ENCODE measurements at places on chromosomes 16 and 17. TPM values are rescaled to one million over a fixed set of nuclear protein-coding genes. Genes with fewer than 3 reads are reported as not detected.

The EVPL gene
- 222 TPM for total RNA-seq

DNA sequence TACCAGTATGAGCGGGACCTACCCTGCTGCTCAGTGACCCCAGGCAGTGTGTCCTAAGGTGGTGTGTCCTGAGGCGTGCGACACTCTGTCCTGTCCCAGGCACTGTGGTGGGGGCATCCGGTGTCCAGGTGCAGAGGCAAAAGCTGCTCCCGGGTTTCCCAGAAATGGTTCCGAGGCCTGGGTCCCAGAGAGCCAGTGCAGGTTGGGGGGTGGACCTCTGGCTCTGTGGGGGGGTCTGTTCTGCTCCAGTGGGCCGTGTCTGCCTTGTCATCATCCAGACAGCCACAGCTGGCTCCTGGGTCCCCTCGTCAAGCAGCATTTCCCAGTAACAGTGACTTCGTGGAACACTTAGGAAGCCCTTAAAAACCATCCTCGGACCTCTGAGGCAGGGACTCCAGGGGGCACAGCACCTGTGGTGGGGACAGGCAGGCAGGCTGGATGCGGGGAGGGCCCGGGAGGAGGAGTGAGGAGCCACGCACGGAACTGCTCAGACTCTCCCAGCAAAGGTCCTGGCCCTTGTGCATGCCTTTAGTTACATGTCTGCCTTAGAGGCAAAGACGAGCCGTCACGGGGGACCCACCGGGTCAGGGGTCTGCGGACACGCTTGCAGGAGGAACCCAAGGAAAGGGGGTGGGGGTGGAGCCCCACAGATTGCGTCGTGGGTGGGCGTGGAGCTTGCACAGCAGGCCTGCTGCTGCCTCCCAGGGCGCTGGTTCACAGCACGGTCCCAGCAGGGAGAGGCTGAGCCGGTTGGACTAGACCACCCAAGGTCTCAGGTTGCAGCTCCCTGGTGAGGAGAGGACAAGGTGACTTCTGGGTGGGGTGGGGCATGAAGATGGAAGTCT, 5.6 kb downstream of the SLC16A3 start:
- DNase-seq: no peak
- H3K4me1 ChIP-seq: peaks cover 62% of the 10 kb centered on the region
- H3K36me3 ChIP-seq: no peaks in the 10 kb centered on the region
- H3K27ac ChIP-seq: peak overlapping the region; percentile 69
- peaks cover 17% of the 10 kb centered on the region for H3K27me3 ChIP-seq

- H3K4me3 ChIP-seq: no peak overlapping the region
- no peaks in the 10 kb centered on the region for H3K27me3 ChIP-seq
Observed at GRCh38 chr17:49635121-49635520, 42.8 kb downstream of the SPOP start.

DNA sequence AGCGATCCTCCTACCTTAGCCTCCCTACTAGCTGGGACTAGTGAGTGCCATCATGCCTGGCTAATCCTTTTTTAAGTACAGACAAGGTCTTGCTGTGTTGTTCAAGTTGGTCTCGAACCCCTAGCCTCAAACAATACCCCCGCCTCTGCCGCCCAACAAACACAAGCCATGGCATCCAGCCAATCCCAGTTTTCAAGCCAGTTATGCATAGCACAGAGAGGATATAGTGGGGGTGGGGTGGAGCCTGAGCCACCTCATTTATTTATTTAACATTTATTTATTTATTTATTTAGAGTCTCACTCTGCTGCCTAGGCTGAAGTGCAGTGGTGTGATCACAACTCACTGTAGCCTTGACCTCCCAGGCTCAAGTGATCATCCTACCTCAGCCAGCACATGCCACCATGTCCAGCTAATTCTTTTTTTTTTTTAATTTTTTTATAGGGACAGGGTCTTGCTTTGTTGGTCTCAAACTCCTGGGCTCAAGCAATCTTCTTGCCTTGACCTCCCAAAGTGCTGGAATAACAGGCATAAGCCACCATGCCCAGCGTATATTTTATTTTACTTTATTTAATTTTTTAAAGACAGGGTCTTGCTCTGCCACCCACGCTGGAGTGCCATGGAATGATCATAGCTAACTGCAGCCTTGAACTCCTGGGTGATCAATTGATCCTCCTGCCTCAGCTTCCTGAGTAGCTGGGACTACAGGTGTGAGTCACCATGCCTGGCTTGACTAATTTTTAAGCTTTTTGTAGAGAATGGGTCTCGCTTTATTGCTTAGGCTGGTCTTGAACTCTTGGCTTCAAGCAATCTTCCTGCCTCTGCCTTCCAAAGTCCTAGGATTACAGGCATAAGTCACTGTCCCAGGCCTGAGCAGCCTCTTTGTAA, 26.2 kb upstream of the KLHL11 start:
- no peak overlapping the region for H3K27ac ChIP-seq
- H3K36me3 ChIP-seq: peaks cover 100% of the 10 kb centered on the region
- H3K27me3 ChIP-seq: no peaks in the 10 kb centered on the region
- no peak for DNase-seq
- no peak overlapping the region for H3K4me3 ChIP-seq

The EMC6 gene
- 14.8 TPM for total RNA-seq

DNA sequence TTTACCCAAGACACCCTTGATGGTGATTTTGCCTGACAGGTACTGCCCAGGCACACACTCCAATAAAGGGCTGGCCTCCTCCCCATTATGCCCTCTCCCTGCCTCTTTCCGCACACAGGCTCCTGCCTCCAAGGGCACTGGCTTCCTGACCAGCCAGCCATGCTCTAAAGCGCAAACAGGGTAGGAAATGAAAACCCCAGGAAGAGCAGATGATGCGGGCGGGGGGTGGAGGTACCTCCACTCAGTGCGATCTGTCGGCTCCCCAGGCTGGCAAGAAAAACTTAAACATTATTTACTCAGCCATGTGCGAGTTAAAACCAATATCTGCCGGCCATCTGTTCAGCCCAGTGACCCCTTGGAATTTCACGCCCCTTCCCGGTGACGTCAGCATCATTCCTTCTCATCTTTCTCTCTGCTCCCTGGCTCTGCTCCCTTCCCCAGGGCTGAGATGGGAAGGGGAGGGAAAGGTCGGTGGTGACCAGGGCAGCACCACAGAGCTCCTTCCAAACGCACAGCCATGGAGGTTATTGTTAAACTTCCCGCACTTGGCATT, 262.5 kb downstream of the CBLN1 start:
- H3K4me1 ChIP-seq: peaks cover 9% of the 10 kb centered on the region
- peaks cover 62% of the 10 kb centered on the region for H3K27me3 ChIP-seq
- no peak overlapping the region for H3K4me3 ChIP-seq

- H3K27me3 ChIP-seq: no peaks in the 10 kb centered on the region
- DNase-seq: no peak
- H3K27ac ChIP-seq: no peak overlapping the region
- no peaks in the 10 kb centered on the region for H3K4me1 ChIP-seq
- H3K36me3 ChIP-seq: no peaks in the 10 kb centered on the region
- H3K4me3 ChIP-seq: no peak overlapping the region
Observed at GRCh38 chr16:65244787-65245186, 122.9 kb upstream of the CDH11 start.

- H3K36me3 ChIP-seq: no peaks in the 10 kb centered on the region
- peaks cover 70% of the 10 kb centered on the region for H3K4me1 ChIP-seq
- H3K27me3 ChIP-seq: no peaks in the 10 kb centered on the region
- DNase-seq: no peak
- peak overlapping the region; percentile 44 for H3K27ac ChIP-seq
- H3K4me3 ChIP-seq: peak overlapping the region; percentile 56
Observed at GRCh38 chr16:67393788-67394154, 473 bp upstream of the TPPP3 start.

GRCh38 chr17:73060721-73061120, 31.8 kb downstream of the SLC39A11 start:
- H3K4me3 ChIP-seq: no peak overlapping the region
- no peaks in the 10 kb centered on the region for H3K27me3 ChIP-seq
- DNase-seq: no peak
- no peaks in the 10 kb centered on the region for H3K36me3 ChIP-seq
- H3K27ac ChIP-seq: no peak overlapping the region

The PSMB10 gene
- 25.8 TPM for total RNA-seq

- no peak for DNase-seq
- H3K4me1 ChIP-seq: no peaks in the 10 kb centered on the region
- H3K27ac ChIP-seq: peak overlapping the region; percentile 13
Observed at GRCh38 chr17:80673152-80673920, 128.7 kb downstream of the RPTOR start.

GRCh38 chr17:36464765-36465088, 21.8 kb upstream of the ZNHIT3 start:
- no peaks in the 10 kb centered on the region for H3K36me3 ChIP-seq
- no peaks in the 10 kb centered on the region for H3K4me1 ChIP-seq
- H3K27ac ChIP-seq: no peak overlapping the region

DNA sequence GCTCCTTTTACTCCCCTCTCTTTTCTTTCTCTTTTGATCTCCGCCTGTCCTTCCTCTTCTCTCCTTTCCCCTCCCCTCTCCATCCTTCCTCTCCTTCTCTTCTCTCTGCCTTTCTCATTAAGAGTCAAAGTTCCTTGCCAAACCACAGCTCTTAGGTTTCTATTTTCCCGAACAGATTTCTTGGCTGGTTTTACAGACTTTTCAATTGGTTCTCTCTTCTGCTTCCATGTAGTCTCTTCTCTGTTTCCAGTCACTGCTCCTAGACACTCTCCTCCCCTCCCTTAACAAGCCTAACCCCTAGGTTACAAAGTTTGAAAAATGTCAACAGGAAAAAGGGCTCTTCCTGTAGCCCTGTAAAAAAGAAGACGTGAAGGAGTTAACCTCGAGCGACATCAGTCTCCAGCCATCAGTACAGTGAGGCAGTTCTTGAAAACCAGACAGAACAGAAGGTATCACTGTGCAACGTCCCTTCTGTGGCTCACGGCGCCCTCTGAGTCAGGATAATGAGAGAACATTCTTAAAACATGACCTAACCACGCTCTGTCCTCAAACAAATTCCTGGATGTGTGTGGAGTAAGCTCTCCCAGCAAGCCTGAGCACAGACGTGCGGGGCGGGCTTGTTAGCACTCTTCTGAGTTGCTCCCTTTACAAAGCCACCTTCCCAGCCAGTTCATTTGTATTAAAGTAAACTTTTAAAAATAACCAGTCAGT, 11.6 kb upstream of the MARCHF10 start:
- H3K4me1 ChIP-seq: peaks cover 21% of the 10 kb centered on the region
- no peaks in the 10 kb centered on the region for H3K27me3 ChIP-seq
- peak overlapping the region; percentile 52 for H3K27ac ChIP-seq
- H3K4me3 ChIP-seq: peak overlapping the region; percentile 1

- H3K27ac ChIP-seq: peak within 1 kb of the TSS; percentile 83
- H3K4me1 ChIP-seq: peaks cover 19% of the 10 kb centered on the region
- DNase-seq: no peak
Observed at GRCh38 chr16:55478827-55479429, at the start of gene MMP2. Gene MMP2, plus strand, starts transcription at chr16:55479198. Its CDS starts 282 bp downstream, at chr16:55479480.

DNA sequence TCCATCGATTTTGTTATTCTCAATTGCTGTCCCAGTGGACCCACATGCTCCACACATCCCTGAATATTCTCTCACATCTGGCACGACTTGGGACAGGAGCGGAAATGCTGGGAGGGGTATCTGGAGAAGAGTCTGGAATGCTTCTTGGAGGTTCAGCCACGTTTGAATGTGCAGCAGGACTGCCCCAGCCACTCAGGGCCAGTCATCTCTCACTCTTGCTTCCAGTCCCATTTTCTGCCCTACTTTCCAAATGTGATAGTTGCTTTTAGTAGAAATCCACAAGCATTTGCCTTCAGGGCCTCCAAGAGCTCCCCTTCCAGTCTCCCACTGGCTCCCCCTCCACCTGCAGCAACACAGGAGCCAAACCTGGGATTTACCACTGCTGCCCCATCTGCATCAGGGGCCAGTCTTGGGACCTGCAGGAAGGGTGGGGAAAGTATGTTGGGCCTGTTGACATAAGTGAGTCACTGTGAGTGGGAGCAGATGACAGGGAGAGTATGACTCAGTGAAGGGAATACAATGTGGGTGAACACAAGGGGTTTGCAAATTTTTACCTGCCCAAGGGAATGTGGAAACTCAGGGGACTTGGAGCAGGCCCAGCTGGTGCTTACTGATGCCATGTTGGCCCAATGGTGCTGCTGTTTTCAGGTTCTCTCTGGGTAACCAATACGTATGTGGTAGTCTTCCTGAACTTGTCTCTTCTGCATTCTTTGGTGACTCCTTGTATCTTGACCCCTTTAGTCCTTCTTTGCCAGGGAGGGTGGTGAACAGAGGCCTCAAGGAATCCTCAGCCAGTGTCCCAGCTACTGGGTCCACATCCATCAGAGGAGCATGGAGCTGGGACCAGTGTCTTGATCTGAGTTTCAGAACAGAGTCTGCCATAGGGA, 78.8 kb upstream of the CRHR1 start:
- no peak for DNase-seq
- H3K27me3 ChIP-seq: peaks cover 70% of the 10 kb centered on the region
- no peaks in the 10 kb centered on the region for H3K4me1 ChIP-seq
- H3K36me3 ChIP-seq: no peaks in the 10 kb centered on the region
- H3K4me3 ChIP-seq: no peak overlapping the region

DNA sequence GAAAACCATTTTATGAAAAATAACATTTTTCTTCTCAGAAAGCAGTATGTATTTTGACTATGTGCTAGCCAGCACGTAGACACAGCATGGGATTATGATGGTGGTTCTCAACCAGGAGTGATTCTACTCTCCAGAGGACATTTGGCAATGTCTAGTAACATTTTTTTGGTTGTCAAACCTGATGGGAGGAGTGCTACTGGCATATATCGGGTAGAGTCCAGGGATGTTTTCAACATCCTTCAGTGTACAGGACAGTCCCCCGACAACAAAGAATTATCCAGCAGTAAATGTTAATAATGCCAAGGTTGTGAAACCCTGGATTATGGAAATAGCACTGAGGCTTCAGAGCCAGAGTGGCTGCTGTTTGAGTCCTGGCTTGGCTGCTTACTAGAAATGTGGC, 27.7 kb downstream of the AP2B1 start:
- no peak for DNase-seq
- peaks cover 4% of the 10 kb centered on the region for H3K36me3 ChIP-seq
- no peak overlapping the region for H3K27ac ChIP-seq
- H3K27me3 ChIP-seq: no peaks in the 10 kb centered on the region
- H3K4me1 ChIP-seq: no peaks in the 10 kb centered on the region

DNA sequence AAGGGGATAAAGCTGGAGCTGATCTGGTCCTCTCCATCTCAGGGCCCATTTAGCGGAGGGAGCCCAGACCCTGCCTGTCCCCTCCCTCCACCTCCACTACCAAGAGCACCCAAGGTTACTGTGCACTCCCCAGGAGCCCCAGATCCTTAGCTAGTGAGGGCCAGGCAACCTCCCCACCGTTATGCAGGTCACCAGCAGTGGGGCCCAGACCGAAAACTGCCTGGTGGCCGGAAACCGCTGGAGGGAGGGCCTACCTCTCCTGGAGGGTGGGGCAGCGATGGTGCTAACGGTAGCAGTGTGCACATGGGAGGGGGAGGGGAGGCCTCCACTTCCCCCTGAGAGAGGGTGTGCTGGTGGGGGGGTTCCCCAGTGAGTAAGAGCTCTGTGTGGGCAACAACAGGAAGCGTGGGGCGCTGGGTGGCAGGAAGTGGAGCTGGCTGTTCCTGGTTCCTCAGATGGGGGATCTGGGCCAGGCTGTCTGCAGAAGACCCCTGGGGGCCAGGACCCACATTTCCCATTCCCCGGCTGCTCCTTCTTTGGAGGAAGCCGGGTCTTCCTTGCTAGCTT, 4.4 kb downstream of the FMNL1 start:
- H3K27me3 ChIP-seq: peaks cover 5% of the 10 kb centered on the region
- no peaks in the 10 kb centered on the region for H3K36me3 ChIP-seq
- H3K27ac ChIP-seq: peak overlapping the region; percentile 83
